GM23248 (cell line): ENCODE measurements at places on chromosomes 12 and 14. TPM values are rescaled to one million over a fixed set of nuclear protein-coding genes. Genes with fewer than 3 reads are reported as not detected.

Gene JDP2
- total RNA-seq: 163 and 174 TPM in 2 replicates

Gene ZNF268
- total RNA-seq: 18.8 and 24.5 TPM in 2 replicates

Gene SERPINA10
- total RNA-seq: not detected in 2 replicates

Gene DHH
- total RNA-seq: not detected in 2 replicates

Gene EML5
- total RNA-seq: under 0.01 TPM in 1 of 2 replicates, not detected in the other

Gene FGF23
- not detected in 2 replicates for total RNA-seq

Gene SAMD15
- total RNA-seq: 1.4 and 2.8 TPM in 2 replicates

Gene CPM
- total RNA-seq: 8.5 and 13.7 TPM in 2 replicates

Gene TAS2R30
- total RNA-seq: 0.13 and 0.32 TPM in 2 replicates

Gene KRT6B
- not detected in 2 replicates for total RNA-seq

Gene HOXC10
- not detected in 2 replicates for total RNA-seq

Gene PRKD1
- total RNA-seq: 21.0 and 24.2 TPM in 2 replicates

Gene FBLN5
- 234 TPM in 2 replicates for total RNA-seq

Gene VDR
- 30.5 and 37.2 TPM in 2 replicates for total RNA-seq

Gene OSBPL8
- 64.4 and 67.0 TPM in 2 replicates for total RNA-seq

Gene PHETA1
- 4.8 and 12.9 TPM in 2 replicates for total RNA-seq

Gene ACVRL1
- total RNA-seq: 67.4 and 114 TPM in 2 replicates

Gene DAO
- total RNA-seq: not detected in 2 replicates

Gene CD69
- not detected in 2 replicates for total RNA-seq

Gene VASH1
- 2.6 and 2.9 TPM in 2 replicates for total RNA-seq

Gene CLEC4A
- not detected in 2 replicates for total RNA-seq

Gene RFX4
- not detected in 2 replicates for total RNA-seq

Gene RNFT2
- total RNA-seq: 0.43 TPM in 1 of 2 replicates, not detected in the other

Gene SLC38A4
- 0.54 and 2.3 TPM in 2 replicates for total RNA-seq

Gene PLA2G1B
- not detected in 2 replicates for total RNA-seq

Gene EVL
- 15.8 and 29.9 TPM in 2 replicates for total RNA-seq
